ENCODE measurements at places on chromosomes 6 and 20. TPM values are rescaled to one million over a fixed set of nuclear protein-coding genes. Genes with fewer than 3 reads are reported as not detected.
A peak's percentile ranks its signal among the peaks of the same experiment; 100 is the strongest.

- no peak overlapping the region for H3K4me3 ChIP-seq
- no peak overlapping the region for H3K27ac ChIP-seq
- no peaks in the 10 kb centered on the region for H3K27me3 ChIP-seq
- DNase-seq: no peak
- no peaks in the 10 kb centered on the region for H3K36me3 ChIP-seq
These were observed 591.9 kb downstream of the CD109 start for GRCh38 chr6:74287932-74288331.

- H3K27ac ChIP-seq: no peak overlapping the region
- H3K27me3 ChIP-seq: no peaks in the 10 kb centered on the region
- DNase-seq: peak; percentile 14
- no peaks in the 10 kb centered on the region for H3K4me1 ChIP-seq
- H3K4me3 ChIP-seq: no peak overlapping the region
- H3K36me3 ChIP-seq: no peaks in the 10 kb centered on the region
These were observed 213.9 kb downstream of the PREX1 start for GRCh38 chr20:48613926-48614325.

- H3K27ac ChIP-seq: no peak overlapping the region
- DNase-seq: no peak
- H3K4me3 ChIP-seq: no peak overlapping the region
- H3K4me1 ChIP-seq: no peaks in the 10 kb centered on the region
These were observed 17.0 kb upstream of the CHD6 start for GRCh38 chr20:41635158-41635557.

RAB44 gene
- 0.66 TPM for total RNA-seq

All from aorta (tissue), 5 donors.